ENCODE measurements at places on chromosomes 1 and 21.

GRCh38 chr1:18090636-18091035 lies 17.0 kb upstream of the IGSF21 start:
- no peak for DNase-seq

DNA sequence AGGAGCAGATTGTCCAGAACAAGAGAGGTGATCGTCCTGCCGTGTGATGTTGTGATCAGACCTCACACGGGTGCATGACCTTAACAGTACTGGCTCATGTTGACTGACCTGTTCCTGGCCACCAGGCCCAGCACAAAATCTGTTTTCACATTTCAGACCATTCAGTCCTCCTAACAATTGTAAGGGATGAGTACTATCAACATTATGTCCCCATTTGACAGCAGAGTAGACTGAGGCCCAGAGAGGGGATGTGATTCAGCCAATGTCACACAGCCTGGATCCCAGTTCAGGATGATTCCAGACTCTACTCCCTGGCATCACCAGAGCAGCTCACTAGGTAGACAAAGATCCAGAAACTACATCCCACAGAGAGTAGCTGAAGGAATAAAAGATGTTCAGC lies 7.4 kb upstream of the TAS1R2 start:
- no peak for DNase-seq

DNA sequence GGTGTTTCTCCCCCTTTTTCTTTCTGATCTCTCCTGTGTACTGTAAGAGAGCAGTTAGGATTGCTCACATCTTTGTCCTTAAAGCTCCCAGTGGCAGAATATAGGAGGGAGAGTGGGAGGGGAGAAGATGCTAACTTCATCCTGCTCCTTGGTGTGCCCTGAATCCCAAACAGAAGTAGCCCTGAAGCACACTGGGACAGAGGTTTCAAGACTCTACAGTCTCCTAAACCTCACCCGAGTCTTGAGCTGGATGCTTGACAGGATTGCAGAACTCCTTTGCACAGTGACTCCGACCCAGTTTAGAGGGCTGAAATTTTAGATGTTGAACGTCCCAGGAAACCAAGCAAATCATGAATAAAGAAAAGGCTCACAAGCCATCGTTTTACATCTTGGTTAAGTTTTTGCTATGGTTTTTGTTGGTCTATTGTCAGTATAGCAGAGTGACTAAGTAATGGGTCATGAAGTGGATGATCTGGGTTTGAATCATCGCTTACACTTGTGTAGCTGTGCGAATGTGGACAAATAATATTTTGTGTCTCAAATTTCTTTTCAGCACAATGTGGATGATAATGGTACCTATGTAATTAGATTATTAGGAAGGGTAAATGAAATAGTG lies 37.5 kb downstream of the XCL2 start:
- DNase-seq = no peak

- no peak for DNase-seq
Measured at GRCh38 chr1:23395154-23395724, 25.6 kb upstream of the ZNF436 start.
